ENCODE measurements at places on chromosomes 13 and 19. TPM values are rescaled to one million over a fixed set of nuclear protein-coding genes. Genes with fewer than 3 reads are reported as not detected.
A peak's percentile ranks its signal among the peaks of the same experiment; 100 is the strongest.

SYDE1 gene
- 10.9 TPM for total RNA-seq

ZNF534 gene
- total RNA-seq = 0.22 TPM

ZNF497 gene
- total RNA-seq = 2.2 TPM

RPL18 gene
- 2,914 TPM for total RNA-seq

CNN2 gene
- 31.3 TPM for total RNA-seq

DNA sequence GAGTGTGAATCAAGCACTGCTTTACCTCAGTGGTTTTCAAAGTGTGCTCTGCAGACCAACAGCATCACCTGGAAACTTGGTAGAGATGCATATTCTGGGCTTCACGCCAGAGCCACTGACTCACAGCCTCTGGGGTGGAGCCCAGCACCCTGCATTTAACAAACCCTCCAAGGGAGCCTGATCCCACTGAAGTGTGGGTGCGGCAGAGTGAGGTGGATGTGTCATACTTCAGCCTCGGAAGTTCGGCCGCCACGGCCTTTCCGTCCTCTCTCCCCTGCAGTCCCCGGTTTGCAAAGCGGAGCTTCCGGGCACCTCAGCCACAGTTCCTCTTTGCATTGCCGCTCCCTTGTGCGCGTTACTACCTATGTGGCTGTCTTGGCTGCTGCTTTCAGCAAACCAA, 33.3 kb upstream of the MICU2 start:
- no peak for DNase-seq

- DNase-seq = no peak
Measured at GRCh38 chr19:15680478-15681322, 7.8 kb downstream of the CYP4F12 start.

- no peak for DNase-seq
Measured at GRCh38 chr19:13082192-13083007, 20.3 kb downstream of the LYL1 start.

GRCh38 chr13:73000027-73000674, 58.7 kb upstream of the KLF5 start:
- DNase-seq = peak; percentile 63

DNA sequence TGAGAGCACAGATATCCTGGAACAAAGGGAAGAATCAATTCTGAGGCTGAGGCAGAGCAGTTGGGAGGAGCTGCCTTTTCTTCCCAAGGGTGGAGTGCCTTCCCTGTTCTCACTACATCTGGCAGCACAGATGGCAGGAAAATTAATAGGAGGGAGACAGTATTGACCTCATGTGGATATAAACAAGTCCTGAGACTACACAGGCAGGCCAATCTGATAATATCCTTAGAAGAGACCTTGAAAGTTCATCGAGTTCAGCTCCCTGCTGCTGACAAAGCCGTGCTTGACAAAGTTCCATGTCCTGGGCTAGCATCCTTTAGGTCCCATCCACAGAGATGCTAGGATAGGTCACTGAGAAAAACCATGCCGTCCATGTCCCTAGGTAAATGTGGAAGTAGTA, 1451.5 kb downstream of the EFNB2 start:
- peak; percentile 60 for DNase-seq

DNA sequence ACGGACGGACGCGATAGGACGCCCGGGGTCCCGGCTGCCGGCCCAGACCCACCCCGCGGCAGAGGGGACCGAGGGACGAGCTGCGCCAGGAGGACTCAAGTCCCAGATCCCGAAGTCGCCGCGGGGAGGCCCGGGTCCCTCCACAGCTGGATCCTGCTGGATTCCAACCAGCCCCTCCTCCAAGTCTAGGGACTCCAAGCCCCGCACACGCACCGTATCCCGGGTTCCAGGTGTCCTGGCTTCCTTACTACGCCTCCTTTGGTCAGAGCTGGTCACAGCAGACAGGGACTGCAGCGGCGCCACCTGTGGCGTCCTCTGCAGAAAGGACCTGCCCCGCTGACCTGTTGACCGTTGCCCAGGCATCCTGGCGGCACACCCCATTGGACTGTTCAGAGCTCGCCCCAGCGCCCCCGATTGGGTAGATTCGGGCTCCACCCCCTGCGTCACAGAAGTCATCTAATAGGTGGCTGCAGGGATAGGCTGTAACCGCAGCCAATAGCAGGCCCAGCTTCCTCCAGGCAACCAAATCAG, 29.0 kb upstream of the ZNF709 start:
- DNase-seq = no peak

GRCh38 chr13:57136093-57136492, 4.6 kb upstream of the PRR20A start:
- DNase-seq = no peak

DNA sequence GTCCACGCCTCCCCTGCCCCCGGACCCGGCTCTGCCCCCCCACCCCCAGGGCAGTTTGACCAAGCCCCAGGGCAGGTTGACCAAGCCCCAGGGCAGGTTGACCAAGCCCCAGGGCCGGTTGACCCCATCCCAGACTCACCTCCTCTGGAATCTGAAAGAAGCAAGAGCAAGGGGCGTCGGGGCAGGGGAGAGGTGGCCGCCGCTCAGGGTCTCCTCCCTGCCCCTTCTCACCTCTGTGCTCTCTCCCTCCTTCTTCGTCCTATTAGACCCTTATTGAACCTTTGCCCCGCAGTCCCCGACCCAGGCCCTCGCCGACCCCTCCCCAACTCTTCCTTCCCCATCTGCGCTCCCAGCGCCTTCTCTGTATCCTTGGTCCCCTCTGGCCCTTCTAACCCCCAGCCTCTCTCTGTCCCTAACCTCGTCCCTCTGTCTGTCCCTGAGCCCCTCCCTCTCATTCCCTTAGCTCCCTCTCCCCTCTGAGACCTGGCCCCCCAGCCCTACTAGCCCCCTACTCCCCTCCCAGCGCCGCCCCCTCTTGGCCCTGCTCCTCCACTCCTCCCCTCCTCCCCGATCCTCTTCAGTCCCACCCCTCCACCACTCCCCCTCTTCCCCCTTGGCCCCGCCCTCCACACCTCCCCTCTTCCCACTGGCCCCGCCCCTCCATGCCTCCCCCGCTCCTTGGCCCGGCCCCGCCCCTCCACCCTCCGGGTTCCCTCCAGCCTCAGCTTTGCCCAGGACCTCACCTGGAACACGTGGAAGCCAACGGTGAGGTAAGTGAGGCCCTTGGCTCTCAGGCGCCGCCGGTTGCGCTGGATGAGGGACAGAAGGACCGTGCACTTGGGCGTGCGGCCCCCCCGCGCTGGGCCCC, 7.6 kb downstream of the CAPN12 start:
- no peak for DNase-seq
